ENCODE measurements at places on chromosomes 5 and 9.

DNA sequence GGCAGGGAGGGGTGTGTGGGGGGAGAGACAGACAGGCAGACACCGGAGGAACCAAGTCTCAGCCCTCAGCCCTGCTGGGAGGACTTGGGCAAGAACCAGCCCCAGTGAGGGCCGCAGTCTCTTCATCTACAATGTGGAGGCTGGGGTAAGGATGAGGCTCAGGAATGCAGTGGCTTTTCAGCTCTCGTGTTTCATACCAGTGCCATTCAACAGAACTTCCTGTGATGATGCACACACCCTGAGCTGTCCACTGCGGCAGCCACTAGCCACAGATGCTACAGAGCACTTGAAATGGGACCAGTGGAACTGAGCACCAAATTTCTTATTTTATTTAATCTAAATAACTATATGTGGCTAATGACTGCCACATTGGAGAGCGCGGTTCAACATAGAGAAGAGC lies 10.7 kb downstream of the CAMK2A start:
- no peak for DNase-seq

DNA sequence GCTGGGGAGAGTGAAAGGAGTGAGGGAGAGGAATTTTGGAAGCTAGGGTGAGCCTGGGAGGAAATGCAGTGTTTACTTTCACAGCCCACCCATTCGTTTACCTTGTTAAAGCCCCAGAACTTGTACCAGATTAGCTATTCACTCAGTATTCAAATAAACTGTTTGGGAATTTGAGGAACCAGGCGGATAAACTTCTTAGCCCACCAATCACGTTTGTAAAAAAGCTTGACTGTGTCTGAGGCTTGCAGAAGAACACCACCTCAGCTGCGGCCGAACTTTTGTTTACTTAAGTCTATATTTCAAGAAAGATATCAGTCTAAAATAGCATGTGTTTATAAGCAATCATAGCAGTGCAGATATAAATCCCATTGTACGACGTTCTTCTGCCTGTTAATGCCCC lies 5.2 kb upstream of the TLE1 start:
- DNase-seq, result no peak

- DNase-seq, result no peak
These were observed 4.8 kb upstream of the ENTPD8 start for GRCh38 chr9:137445930-137446431.

- DNase-seq, result no peak
These were observed 93.2 kb upstream of the PHYKPL start for GRCh38 chr5:178325679-178326373.

GRCh38 chr5:126869005-126869451 lies 92.1 kb downstream of the LMNB1 start:
- DNase-seq, result no peak

DNA sequence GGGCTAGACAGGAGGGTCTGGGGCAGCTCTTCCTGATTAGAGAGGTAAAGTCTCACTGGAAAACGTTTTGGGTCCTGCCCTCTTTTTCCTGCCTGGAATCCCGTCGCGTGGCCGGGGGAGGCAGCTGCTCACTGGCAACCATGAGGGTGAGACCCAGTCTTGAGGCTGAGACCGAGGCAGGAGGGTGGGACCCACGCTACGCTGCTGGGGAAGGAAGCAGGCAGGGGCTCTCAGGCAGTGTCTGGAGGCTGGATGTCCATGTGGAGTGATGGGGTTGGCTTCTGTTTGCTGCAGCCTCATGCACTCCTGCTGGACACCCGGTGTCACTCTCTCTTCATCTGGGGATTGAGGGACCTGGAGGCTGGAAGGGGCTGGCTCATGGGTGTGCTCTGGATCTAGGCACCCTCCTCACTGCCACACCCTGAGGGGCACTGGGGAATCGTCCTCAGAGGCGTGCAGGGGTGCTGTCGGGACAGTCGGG lies 11.3 kb upstream of the SLC2A6 start:
- no peak for DNase-seq

DNA sequence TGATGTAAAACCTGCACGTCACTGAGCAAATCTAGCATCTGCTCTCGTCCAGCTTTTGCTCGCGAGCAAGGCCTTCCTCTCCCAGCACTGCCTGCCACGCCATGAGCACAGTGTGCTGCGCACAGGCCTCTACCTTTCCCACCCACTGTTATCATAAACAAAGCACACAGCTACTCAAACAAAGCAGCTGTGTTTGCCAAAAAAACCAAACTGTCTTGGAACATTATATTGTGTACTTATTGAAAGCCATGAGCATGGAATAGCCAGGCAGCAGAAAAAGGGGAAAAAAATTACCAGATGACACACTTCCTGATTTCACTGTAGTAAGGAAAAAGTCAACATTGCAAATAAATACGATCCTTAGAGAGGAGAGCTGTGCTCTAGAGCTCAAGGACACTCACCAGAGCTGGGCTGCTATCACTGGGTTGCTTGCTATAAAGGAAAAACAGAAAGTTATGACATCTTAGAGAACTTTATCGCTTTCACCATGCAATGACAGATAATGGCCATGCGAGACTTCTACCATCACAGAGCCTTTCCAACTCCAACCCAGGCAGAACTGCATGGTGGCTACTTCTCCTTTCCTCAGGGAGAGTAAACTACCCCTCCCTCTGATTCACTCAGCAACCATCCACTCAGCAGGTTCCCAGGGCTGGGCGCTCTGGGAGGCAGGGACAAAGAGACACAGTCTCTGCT lies 69.6 kb downstream of the EPB41L4B start:
- DNase-seq, result no peak

DNA sequence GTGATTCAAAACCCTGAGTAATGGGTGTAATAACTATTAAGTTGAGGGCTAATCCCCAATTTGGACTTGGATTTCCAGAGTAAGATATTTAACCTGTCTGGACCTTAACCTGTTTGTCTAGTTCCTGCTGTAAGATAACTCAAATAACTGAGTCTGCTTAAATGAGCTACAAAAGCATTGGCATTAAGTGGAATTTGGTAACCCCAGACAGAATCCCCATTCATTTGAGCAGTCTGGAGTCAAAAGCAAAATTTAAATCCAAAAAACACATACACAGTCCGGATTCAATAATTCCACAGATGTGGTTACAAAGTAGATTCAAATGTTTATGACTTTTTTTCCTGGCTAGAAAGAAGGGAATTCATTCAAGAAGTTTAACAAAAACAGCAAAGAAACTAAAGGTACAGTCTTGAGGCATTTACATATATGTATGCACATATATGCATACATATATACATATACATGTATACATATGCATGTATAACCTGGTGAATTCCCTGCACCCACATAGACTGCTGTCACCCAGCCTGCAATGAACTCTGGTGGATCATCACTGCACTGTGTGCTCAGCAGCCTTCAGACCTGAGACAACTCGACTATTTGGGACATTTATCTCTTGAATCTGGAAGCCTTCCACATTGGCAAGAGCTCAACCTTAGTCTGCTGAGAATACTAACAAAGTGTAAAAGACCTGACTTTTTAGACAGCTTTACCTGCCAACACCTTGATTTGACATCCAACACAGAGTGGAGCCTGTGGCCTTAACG lies 205.4 kb downstream of the LURAP1L start:
- no peak for DNase-seq

DNA sequence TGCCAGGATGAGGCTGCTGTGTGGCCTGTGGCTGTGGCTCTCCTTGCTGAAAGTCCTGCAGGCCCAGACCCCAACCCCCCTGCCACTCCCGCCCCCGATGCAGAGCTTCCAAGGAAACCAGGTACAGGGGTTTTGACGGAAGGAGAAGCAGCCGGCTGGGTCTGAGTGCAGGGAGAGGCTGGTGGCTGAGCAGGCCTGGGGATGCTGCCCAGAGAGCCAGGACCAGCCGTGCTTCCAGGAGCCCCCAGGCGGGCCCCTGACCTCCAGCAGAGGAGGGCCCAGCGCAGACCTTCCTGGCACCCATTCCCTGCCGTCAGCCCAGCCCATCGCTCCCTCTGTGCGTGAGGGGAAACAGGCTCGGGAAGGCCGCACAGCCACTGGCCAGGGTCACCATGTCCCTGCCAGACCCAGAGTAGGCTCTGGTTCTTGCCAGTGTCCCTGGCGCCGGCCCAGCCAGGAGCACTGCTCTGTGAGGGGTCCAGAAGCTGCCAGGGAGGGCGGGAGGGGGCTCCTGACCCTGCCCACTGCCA lies 313 bp downstream of the LCN12 start:
- no peak for DNase-seq

DNA sequence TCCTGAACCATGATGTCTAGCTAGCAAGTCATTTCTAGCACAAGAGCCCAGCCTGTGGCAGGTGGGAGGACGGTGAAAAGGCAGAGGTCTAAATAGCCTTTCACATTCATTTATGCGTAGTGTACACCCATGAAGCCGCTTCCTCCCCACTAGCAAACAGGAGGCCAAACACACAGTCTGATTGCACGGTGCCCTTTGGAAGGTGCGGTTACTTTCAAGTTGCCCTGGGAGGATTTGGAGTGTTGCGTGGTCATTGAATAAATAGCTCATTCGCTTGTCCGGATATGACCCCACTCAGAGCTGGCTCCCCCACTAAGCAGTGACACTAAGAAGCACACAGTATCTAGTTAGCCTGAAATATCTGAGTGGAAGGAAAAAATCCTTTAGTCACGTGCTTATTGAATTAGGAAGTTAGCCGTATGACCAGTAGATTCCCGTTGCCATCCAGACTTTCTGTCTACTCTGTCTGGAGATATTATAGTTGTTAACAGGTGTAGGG lies 664 bp upstream of the ARSB start:
- no peak for DNase-seq

- no peak for DNase-seq
These were observed 86.5 kb downstream of the ANGPTL2 start for GRCh38 chr9:127035948-127036347.
